ENCODE measurements at places on chromosomes 3 and 15.

- no peak for DNase-seq
These were observed 11.0 kb downstream of the ETV5 start for GRCh38 chr3:186097663-186098451.

- DNase-seq: no peak
These were observed 1.6 kb downstream of the NKTR start for GRCh38 chr3:42601896-42602581.

DNA sequence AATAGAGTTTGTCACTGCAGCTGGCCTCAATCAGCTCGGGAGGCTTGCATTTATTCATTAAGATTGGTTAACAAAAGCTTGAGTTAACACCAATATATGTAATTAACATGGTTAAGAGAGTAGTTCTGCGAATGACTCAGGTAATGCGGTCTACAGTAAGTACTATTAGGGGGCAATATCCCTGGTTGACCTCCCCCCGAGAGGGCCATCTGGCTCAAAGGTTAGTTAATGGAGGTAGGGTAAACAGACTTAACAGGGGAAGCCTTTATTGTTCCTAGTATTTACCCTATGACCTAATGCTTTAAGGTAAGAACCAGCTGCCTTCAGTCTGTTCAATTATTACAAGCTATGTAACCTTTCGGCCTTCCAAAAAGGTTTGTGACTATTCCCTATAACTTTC, 403.3 kb upstream of the SGO1 start:
- no peak for DNase-seq

- no peak for DNase-seq
These were observed 70.7 kb downstream of the IQSEC1 start for GRCh38 chr3:13002398-13003124.
